Natural killer cell treated with Interleukin-12 subunit alpha and Interleukin-12 subunit beta and Interleukin-15 and Interleukin-18, amount 100 ng/mL, for 72 hours (primary cell): ENCODE measurements at places on chromosomes 7 and 10. TPM values are rescaled to one million over a fixed set of nuclear protein-coding genes. Genes with fewer than 3 reads are reported as not detected.

SGPL1 gene
- 40.5 TPM for total RNA-seq

ZNF800 gene
- total RNA-seq: 52.8 TPM

TUBB8 gene
- total RNA-seq: not detected

SLC26A3 gene
- total RNA-seq: not detected

KCTD7 gene
- 10.4 TPM for total RNA-seq

SVOPL gene
- not detected for total RNA-seq

ABCB4 gene
- 0.20 TPM for total RNA-seq

TMEM236 gene
- total RNA-seq: 0.10 TPM

SLC25A40 gene
- 27.7 TPM for total RNA-seq
